C1 segment of cervical spinal cord (tissue), 14 donors: ENCODE measurements at places on chromosomes 3 and 15.
A peak's percentile ranks its signal among the peaks of the same experiment; 100 is the strongest.

- DNase-seq: no peak
These were observed 4.6 kb downstream of the MYRIP start for GRCh38 chr3:39814007-39814406.

DNA sequence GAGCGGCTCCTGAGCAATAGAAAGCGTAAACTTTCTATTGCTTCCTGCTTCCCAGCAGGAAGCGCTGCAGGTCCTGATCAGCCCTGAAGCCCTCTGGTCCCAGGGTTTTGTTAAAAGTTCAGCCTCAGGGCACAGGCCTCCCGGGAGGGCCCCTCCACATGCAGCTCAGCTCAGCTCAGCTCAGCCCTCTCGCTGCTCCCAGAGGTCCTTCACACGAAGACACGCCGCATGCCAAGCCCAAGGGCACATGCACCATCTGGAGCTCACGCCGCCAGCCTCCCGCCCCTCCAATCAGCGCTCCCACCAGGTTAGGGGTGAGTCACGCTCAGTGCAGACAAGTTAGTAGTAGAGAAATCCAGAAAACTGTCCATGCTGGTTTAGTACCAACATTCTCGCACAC, 12.7 kb downstream of the TKT start:
- DNase-seq: no peak

GRCh38 chr3:185823078-185824044, 1.5 kb downstream of the IGF2BP2 start:
- no peak for DNase-seq

DNA sequence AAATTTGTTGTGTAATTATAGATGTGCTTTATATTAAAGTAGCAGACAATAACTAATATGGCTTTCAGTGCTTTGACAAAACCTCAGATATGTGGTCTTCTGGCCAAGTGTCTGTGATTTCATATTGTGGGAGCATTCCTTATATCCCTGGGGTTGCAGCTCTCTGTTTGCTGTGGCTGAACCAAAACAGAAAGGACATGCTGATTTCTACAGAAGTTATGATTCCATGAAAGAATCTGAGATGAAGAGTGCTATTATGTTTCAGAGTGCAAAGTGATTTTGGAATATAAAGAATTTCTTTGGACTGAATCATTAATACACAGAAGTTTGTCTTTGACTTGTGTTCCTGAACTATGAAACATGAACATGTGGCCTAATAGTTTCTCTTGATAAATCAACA, 36.5 kb downstream of the CDV3 start:
- DNase-seq: no peak

- DNase-seq: no peak
These were observed 626.5 kb upstream of the ADAMTS9 start for GRCh38 chr3:65314269-65314668.

- no peak for DNase-seq
These were observed 91.3 kb downstream of the UACA start for GRCh38 chr15:70672081-70672480.

GRCh38 chr3:159911664-159912037, 77.0 kb upstream of the IL12A start:
- no peak for DNase-seq

- peak; percentile 44 for DNase-seq
These were observed at the start of gene CTSH for GRCh38 chr15:78944669-78945407. Gene CTSH (minus strand): TSS chr15:78945046. CDS start chr15:78944981, 65 bp downstream.

GRCh38 chr3:138220242-138220641, 33.1 kb downstream of the ARMC8 start:
- DNase-seq: no peak

DNA sequence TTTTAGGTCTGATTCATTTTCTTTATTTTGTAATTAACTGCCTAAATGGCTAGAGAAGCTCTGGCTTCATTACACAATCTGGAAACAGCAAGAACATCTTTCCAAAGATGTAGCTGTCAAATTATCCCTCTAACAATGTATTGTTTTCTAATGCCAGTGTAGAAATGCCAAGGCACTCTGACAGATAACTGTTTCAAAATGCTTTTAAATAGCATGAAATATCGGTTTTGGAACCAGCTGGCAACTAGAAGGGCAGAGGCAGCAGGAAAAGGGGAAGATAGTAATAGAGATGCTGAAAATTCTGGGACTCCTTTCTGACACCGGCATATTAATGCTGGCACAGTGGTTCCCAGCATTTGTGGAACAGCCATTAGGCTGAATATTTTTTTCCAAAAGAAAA, 26.1 kb downstream of the MORC1 start:
- no peak for DNase-seq

- DNase-seq: no peak
These were observed 146.9 kb upstream of the RARB start for GRCh38 chr3:25281041-25281731.

- DNase-seq: no peak
These were observed 386.9 kb downstream of the PDCD6IP start for GRCh38 chr3:34185301-34185700.

DNA sequence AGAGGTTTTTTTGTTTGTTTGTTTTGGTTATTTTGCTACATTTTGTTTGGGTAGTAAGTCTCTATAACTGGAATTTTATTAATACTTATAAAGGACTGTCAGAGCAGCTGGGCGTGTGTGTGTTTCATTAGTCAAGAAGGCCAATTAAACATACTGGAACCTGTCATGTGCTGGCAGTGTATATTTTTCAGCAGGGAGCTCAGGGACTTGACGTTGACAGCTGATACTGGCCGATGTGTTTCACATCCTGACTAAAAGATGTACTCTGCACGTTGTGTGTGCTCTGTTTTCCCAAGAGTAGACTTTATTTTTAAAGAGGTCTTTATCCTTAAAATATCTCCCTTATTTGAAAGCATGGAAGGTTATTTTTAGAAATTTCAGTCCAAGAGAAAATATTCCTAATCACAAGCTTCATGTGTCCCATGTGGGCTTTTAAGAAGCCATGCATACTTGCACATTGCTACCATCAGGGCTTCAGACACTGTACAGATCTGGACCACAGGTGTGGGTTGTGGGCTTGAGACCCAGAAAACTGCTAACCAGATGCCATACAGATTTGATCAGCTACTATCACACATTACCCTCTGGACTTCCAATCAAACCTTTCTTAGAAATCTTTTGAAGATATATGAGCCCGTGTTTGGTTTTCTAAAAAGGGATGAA, 135.9 kb downstream of the FEZF2 start:
- no peak for DNase-seq

GRCh38 chr3:138786788-138787271, 47.9 kb downstream of the PIK3CB start:
- DNase-seq: no peak

DNA sequence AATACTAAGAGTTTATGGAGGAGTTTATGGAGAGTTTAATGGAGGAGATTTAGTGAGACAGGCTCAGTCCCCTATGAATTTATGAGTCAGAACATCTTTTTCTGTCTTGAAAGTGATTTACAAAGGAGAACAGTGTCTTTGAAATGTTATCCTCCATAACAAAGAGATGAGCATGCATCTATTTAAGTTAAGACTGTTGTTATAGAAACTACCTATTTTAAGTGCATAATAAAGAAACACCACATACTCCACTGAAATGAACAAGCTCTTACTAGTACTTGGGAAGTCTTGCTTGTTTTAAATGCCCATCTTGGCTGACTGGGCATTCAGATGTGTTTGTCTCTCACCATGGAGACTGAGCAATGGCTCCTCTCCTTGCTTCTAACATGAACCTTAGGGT, 118.7 kb upstream of the ACP3 start:
- DNase-seq: no peak

- no peak for DNase-seq
These were observed 188.9 kb upstream of the MEIS2 start for GRCh38 chr15:37289109-37289765.

DNA sequence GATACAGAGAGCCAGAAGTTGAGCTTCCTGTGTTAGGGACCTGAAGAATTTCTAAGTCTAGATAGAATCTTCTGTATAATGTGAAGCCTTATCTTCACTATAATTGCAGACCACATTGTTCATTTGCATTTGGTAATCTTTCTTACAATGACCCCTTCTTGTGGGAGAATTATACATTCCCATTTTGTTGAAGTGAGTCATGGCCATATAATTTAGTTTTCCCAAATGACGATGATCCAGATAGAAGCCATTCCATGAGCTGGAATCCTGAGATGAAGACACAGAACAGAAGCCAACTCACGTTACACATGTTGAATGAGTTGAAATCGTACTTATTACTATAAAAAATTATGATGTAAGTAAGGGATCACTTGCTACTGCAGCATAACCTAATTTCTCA, 187.8 kb downstream of the TUSC7 start:
- no peak for DNase-seq
